CD4-positive, alpha-beta memory T cell (primary cell): ENCODE measurements at places on chromosomes 13 and 19.

DNA sequence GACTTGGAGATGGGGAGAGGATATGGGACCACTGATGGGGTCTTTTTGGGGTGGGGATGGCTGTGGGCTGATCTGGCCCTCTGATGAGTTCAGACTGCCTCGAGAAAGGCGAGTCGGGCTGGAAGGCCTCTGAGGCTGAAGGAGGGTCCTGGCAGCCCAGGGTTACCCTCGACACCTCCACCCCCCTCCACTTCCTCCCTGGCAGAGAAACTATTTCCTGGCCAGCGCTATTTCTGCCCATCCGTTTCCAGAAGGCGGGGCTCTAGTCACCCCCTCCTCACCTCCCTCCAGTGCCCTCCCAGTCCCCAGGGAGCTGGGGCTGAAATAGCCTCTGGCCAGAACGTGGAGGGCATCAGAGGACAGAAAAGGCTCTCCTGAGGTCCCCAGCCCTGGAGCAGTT is 9.7 kb downstream of the EXOC3L2 start:
- no peak for DNase-seq

DNA sequence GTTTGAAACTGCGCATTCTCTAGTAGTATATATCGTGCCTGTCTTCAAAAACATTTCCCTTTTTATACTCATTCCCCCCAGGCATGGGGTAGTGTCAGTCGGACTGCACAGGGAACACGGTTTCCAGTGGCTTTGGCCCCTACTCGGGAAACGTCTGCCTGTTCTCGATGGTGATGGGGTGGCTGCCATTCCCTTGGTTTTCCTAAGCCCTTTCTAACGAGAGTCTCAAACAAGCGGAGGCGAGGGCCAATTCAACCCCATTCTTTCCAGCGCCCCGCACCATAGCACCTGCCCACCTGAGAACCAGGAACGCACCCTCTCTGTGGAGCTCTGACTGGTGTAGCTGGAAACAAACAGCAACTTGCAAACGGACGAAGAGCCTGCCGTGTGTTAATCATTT is 127.6 kb downstream of the STK24 start:
- no peak for DNase-seq

- no peak for DNase-seq
Measured at GRCh38 chr13:37531049-37531448, 67.5 kb downstream of the POSTN start.

- no peak for DNase-seq
Measured at GRCh38 chr13:97468331-97468730, 34.4 kb downstream of the RAP2A start.

DNA sequence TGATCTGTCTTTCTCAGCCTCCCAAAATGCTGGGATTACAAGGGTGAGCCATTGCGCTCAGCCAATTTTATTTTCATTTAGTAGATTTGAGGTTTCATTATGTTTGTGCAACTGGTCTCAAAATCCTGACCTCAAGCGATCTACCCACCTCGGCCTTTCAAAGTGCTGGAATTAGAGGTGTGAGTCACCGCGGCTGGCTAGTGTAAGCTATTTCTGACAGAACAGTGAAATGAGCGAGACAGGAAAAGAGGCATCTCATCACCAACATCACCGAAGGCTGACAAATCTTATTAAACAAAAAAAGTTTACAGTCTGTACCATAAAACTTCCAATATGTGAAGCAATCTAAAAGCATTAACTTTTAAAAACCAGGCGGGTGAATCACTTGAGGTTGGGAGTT is 12.2 kb upstream of the ZNF888 start:
- no peak for DNase-seq

GRCh38 chr19:13717194-13717643 is 47.1 kb upstream of the MRI1 start:
- DNase-seq = no peak

DNA sequence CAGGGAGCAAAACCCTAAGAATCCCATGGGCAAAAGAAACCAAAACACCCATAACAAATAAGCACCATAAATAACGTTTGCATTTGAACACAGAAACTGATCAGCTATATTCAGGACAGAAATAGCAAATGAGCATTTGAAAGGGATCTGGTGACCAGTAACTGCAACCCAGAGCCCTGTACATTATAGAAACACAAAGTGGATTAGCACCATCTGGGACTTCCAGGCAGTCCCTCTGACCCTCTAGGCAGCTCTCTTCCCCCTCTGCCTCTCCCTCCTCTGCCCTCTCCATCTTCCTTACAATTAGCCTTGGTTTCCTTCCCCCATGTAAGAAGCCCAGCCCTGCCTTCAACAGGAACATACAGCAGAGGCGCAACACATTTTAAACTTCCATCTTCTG is 215.0 kb downstream of the DCLK1 start:
- DNase-seq = no peak
